SW 1271 (cell line): ENCODE measurements at places on chromosomes 2 and 18.

GRCh38 chr2:233163486-233164103, 87.9 kb upstream of the ATG16L1 start:
- DNase-seq, result no peak

DNA sequence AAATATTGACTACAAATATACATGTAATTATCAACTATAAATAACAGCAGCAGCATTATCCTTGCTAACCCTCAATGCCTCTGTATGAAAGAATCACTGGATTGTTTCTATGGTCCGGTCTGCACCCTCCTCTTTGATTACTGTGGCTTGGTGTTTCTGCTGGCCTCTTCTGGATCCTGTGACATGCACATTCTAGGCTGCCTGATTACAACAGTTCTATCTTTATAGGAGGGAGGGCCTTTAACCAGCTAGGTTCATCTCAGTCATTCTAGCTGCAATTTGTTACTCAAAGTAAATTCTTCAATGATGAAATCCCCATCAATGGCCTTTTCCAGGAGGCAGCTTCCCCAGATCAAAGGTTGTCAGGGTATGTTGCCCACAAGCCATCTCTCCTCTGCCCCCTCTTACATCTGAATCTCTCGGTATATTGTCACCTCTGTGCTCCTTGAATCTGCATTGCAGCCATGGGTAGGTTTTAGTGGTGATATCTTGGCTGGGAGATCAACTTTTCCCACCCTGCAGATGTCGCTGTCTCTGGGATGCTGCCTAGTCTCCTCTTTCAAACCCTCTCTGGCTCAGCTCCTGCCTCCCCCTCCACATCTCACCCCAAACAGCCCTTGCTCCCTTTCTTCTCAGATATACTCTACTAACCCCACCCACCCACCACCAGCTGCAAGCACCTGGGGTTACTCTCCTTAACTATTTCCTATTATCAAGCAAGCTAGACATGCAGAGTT, 106.2 kb upstream of the BZW1 start:
- DNase-seq, result no peak

DNA sequence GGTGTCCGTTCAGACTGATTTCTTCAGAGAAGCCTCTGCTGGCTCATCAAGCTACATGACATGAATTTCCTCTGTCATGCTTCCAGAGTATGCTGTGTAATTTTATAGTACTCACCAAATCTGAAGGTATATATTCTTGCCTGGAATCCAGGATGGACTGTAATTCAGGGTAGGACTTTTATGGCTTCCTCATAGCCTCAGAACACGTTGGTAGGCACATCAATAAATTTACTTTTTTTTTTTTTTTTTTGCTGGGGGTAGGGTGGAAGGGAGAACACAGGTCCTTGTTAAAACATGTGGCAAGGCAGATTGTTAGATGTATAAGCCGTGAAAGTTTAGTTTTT, 34.4 kb downstream of the MTA3 start:
- no peak for DNase-seq

DNA sequence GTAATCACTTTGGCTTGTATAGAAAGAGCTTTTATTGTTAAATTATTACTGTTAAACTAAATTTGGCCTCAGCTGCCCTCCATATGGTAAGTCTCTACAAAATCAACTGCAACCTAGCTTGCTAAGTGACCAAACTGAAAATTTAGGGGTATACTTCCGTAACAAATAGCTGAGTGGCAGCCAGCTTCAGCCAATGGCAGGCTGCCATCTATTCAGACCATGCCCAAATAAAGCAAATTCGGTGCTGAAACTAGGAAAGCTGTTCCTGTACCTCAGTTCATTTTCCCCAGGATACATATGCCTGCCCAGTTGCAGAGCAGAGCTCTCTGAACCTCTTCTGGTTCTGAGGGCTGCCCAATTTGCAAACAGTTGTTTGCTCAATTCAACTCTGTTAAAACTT, 94.8 kb downstream of the EML6 start:
- DNase-seq, result no peak

DNA sequence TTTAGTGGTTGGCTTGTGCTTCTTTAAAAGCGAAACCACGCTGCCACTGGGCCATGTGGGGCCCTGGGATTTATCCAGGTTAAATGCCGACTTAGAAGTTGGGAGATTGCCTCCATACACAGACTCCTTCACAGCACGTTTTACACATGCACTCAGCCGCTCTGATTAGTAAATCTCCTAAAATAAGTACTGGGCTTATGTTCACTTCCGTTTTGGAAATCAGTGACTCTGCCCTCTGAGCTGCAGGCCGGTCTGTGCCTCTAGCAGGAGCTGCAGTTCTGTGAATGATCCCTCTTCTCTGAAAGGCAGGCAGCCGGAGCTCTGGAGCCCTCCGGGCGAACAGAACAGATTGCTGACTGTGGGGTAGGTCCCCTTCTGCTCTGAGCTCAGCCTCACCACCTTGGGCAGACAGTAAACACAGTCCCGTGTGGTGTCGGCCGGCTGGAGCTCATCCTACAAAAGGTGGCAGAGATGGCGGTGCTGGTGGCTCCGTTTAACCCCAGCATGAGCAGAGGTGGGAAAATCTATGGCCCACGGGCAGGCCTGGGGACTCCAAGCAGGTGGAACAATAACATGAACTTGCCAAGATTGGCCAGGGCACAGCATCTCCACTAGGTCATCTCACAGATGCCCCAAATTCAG, 9.8 kb upstream of the RAB17 start:
- DNase-seq, result no peak

- peak; percentile 26 for DNase-seq
Observed at GRCh38 chr2:230809677-230810251, 55.0 kb upstream of the ITM2C start.

GRCh38 chr2:205836477-205837221, 154.3 kb downstream of the NRP2 start:
- DNase-seq, result no peak

- no peak for DNase-seq
Observed at GRCh38 chr2:127072970-127073369, 34.0 kb downstream of the BIN1 start.

DNA sequence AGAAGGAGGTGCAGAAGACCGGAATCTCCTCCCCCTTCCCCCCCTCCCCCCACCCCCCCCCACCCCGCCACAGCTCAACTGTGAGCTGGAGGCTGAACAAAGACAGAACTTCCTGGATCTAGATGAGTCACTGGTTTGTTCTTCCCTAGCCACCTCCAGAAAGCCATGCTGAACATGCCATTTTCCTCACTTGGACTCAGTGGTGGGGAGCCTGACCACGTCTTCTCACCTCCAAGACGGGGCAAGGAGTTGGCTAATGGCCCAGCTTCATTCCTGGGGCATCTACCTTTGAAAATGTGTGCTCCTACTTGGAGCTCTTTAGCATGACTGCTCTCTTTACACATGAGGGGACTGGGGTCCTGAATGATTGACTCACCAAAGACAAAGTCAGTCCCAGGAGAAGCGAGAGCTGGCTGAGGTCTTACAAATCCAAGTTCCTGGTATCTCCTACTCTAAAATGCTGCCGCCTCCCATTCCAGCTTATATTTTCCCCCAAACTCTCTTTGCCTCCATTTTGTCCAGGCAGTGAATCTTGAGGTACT, 22.6 kb upstream of the FZD5 start:
- no peak for DNase-seq

DNA sequence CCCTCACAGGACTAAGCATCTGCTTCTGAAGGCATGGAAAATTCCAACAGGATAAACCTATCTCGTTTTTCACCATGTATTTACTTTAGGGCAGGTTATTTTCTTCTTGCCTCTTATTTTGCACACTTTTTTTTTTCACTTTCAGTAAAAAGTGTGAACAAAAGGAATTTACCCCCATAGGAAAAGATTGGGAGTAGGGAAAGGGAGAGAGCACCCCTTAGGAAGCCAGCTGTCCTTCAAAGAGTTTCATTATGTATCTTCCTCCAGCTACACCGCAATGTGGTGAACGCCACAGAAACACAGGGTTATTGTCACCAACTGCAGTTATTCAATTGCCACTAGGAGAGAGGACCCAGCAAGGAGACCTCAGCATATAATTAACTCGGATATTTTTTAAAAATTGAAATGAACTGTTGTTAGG, 286.2 kb upstream of the VRK2 start:
- no peak for DNase-seq

DNA sequence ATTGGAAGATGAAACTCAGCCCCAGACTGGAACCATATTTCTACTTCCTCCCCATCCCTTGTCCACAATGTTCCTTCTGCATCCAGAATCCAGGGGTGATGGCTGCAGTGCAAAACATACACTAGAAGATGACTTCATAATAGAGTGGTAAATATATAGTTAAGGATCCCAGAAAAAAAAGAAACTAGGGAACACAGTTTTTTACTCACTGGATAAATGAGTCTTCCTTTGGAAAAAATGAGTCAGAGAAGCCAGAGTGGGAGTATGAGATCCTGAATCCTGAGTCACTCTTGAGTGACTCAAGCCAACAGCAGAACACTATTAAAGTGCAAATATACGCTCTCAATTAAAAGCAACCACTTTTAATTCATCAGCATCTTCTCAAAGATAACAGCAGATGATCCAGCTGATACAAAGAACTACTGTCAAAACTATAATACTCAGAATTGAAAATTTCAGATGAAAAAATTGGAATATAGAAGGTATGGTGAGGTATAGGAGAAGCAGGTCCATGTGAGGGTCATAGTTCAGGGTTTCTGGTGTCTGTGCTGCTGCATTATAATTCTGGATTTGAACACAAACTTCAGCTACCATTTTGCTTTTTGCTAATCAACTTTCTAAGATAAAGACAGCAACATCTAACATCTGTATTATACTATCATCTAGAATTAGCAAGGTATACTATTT, 987.2 kb upstream of the CDH2 start:
- DNase-seq, result peak; percentile 94

- no peak for DNase-seq
Observed at GRCh38 chr18:10750191-10751035, 224.6 kb downstream of the NAPG start.

- no peak for DNase-seq
Observed at GRCh38 chr18:46401486-46402070, 255.4 kb downstream of the LOXHD1 start.
